Right hindlimb (tissue), 1 donor: ENCODE measurements at places on chromosomes 2 and 18.
A peak's percentile ranks its signal among the peaks of the same experiment; 100 is the strongest.

DNA sequence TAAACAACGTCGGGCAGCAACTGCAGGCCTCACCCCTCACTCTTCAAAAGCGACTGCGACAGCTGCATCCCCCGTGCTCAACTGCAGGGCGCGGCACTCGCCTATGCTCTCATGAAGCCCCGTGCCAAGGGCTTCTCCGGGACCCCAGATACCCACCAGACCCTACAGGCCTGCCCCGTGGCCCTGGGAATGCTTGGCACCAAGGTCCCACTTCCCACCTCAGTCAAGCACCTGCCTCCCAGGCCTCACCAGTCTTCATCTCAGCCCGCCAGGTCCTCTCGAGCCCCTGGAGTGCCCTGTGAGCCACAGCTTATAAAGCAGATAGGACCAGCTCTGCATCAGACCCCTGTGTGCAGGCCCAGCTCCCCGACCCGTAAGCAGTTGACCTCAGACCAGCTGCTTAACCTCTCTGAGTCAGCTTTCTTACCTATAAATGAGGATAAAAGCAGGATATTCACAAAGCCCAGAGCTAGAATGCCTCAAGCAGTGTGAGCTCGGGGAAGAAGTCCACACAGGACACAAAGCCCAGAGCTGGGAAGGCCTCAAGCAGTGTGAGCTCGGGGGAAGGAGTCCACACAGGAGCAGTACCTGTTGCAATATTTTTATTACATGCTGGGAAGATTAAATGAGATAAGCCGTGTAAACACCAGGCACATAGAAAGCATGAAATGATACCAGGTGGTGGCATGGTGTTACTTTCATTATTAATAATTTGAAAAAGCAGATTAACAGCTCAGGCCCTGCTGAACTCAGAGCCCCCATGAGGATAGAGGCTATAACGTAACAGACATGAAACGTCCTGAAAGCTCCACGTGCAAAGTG, 96.9 kb downstream of the HDAC4 start:
- DNase-seq, result peak; percentile 76

GRCh38 chr2:65511306-65511705, 78.9 kb upstream of the SPRED2 start:
- no peak for DNase-seq

GRCh38 chr2:71575966-71576365, 122.6 kb downstream of the DYSF start:
- DNase-seq, result no peak

DNA sequence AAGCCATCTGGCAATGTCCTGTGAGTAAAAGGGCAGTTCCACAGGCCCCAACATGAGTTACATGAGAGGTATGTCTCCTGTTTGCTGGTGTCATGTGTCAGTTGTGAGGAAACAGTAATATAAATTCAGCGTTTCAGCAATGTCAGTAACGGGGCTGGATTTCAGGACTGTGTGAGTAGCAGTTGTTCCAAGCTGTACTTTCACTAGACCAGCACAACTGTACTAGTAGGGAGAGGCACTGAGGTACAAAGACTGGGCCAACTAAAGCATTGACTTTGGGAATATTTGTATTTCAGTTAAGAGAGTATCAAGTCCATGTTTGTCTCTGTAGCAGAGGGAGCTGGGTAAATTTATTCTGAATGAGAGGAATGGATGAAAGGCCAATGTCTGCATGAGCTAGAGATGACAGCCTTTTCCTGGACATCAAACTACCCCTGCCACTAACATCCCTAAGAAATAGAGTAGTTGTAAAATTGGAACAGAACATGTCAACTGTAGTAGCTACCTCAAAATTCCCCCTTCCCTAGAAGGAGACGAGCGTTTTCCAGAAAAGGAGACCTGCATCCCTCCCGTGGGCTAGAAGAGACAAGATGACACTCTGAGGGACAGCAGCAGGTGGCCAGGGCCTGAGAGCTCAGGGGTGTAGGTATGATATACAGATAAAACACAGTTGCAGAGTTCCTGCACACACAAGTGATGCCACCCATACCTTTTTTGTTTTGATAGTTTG, 24.4 kb downstream of the EIF4E2 start:
- DNase-seq, result no peak

DNA sequence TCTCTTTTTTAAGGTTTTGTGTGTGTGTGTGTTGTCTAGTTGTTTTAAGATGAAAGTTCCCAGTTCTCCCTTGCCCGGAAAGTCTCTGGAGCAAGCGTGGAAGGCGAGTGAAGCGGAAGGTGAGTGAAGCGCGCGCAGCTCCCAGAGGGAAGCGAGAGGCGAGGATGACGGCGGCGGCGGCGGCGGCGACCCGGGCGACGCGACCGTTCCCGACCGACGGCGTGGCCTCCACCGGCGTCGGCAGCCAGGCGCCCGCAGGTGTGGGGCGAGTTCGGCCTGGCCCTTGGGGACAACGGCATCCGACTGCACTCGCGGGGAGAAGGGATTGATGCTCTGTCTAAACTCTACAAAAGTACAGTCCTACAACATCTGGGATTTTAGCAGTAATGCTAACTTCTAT, 321.9 kb downstream of the CELF4 start:
- no peak for DNase-seq

DNA sequence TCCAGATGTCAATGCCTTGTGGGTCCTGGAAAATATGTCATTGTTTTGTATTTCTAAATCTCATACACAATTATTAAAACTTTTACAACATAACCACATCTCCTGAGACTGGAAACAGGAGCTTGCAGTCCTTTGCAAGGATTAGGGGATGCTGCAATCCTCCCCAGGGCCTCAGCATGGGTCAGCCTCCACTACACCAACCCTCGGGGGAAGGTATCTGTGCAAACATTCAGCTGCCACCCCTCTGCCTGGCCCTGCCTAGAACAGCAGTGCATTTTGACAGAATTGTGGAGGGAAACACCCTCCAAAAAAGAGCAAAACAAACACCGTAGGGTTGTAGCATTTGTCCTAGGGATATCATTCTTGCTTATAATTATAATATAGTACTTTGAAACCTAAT, 4.2 kb upstream of the UPP2 start:
- no peak for DNase-seq
